ENCODE measurements at places on chromosomes 13 and 19. TPM values are rescaled to one million over a fixed set of nuclear protein-coding genes. Genes with fewer than 3 reads are reported as not detected.

The ABCC4 gene
- 38.5 TPM for total RNA-seq

DNA sequence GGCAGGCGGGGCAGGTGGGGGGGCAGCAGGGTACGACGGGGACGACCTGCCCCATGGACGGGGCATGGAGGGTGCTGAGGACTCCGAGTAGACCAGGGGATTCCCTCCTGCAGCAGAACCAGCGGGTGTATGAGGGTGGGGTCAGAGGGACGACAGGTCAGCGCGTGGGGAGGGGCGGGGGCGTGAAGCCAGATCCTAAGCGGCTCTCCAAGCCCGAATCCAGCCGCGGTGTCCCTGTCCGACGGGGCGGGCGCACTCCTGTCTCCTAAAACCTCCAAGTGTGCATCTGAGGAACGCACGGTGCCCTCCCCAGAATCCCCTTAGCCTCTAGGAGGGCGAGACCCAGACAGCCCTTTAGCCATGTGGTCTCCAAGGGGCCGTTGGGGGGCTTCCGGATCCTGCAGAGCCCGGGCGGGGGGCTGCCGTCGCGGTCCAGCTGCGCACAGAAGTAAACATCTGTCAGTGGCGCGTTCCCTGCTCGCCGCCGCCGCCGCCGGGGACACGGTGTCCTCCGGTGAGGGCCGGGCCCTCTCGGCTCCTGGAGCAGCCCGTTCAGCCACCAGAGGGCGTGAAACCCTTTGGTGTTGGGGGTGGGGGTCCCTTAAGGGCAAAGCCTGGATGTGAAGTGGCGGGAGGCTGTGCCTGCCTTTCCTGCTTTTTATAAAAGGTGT is 730 bp downstream of the NRTN start:
- peaks cover 19% of the 10 kb centered on the region for H3K4me1 ChIP-seq
- DNase-seq: peak; percentile 76
- H3K36me3 ChIP-seq: no peaks in the 10 kb centered on the region
- peaks cover 22% of the 10 kb centered on the region for H3K27me3 ChIP-seq
- no peak overlapping the region for H3K4me3 ChIP-seq
- H3K27ac ChIP-seq: peak overlapping the region; percentile 34

The TMEM255B gene
- 19.9 TPM for total RNA-seq

The IL12RB1 gene
- 8.4 TPM for total RNA-seq

- no peak overlapping the region for H3K27ac ChIP-seq
- no peak overlapping the region for H3K4me3 ChIP-seq
- H3K4me1 ChIP-seq: no peaks in the 10 kb centered on the region
- no peaks in the 10 kb centered on the region for H3K27me3 ChIP-seq
Observed at GRCh38 chr13:105552078-105552477, 983.4 kb downstream of the EFNB2 start.

GRCh38 chr19:8973501-8974091 is 36.6 kb downstream of the MUC16 start:
- H3K4me3 ChIP-seq: no peak overlapping the region
- no peaks in the 10 kb centered on the region for H3K27me3 ChIP-seq
- no peak overlapping the region for H3K27ac ChIP-seq
- DNase-seq: no peak

DNA sequence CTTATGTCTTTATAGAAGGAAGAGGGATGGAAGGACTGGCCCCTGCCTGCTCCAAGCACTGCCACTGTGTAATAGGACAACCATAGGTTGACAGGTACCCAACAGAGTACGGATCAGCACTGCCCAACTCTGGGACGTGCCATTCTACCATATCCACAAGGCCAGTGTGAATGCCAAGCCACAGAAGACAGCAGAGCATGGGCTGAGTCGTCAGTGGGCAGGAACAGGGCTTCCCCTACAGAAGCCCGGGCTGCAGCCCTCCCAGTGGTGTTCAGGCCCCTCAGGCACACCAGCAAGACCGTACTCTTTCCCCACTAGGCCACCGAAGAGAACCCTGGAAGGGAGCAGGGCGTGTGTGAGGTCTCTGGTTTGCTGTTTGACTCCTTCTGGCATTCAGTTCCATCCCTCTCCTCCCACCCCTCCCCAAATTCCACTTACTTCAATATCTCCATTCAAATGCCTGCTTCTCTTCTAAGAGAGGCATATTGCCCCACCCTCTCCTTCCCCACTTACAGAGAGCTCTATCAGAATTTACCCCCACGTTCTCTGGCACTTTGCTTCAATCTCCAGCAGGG is 209.4 kb downstream of the FOXO1 start:
- no peak overlapping the region for H3K27ac ChIP-seq
- no peak for DNase-seq
- no peaks in the 10 kb centered on the region for H3K4me1 ChIP-seq
- no peaks in the 10 kb centered on the region for H3K27me3 ChIP-seq
- H3K36me3 ChIP-seq: no peaks in the 10 kb centered on the region
- no peak overlapping the region for H3K4me3 ChIP-seq

GRCh38 chr19:19122902-19123301 is 15.4 kb downstream of the TMEM161A start:
- peaks cover 7% of the 10 kb centered on the region for H3K36me3 ChIP-seq
- no peaks in the 10 kb centered on the region for H3K4me1 ChIP-seq
- H3K27ac ChIP-seq: no peak overlapping the region
- no peaks in the 10 kb centered on the region for H3K27me3 ChIP-seq

The SEMA6B gene
- total RNA-seq: 5.1 TPM

DNA sequence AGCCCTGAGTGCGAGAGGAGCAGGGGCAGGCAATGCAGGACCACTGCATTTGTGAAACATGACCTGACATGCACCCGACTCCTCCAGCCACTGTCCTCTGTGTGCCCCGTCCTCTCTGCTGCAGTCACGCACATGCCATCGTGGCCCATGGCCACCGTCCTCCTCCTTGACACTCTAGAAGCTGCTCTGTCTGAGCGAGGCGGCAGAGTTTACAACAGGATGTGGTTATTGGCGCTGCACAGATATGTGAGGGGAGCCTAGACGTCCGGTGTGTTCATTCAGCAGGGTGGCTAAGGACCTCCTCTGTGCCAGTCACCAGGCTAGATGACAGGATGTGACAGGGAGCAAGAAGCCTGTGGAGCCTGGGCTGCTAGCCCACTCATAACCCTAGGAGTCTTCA is 277.8 kb downstream of the FOXO1 start:
- no peaks in the 10 kb centered on the region for H3K36me3 ChIP-seq
- no peaks in the 10 kb centered on the region for H3K4me1 ChIP-seq
- no peaks in the 10 kb centered on the region for H3K27me3 ChIP-seq
- H3K4me3 ChIP-seq: no peak overlapping the region

All from upper lobe of left lung (tissue), 6 donors.